ENCODE measurements at places on chromosomes 5 and 9.
A peak's percentile ranks its signal among the peaks of the same experiment; 100 is the strongest.

DNA sequence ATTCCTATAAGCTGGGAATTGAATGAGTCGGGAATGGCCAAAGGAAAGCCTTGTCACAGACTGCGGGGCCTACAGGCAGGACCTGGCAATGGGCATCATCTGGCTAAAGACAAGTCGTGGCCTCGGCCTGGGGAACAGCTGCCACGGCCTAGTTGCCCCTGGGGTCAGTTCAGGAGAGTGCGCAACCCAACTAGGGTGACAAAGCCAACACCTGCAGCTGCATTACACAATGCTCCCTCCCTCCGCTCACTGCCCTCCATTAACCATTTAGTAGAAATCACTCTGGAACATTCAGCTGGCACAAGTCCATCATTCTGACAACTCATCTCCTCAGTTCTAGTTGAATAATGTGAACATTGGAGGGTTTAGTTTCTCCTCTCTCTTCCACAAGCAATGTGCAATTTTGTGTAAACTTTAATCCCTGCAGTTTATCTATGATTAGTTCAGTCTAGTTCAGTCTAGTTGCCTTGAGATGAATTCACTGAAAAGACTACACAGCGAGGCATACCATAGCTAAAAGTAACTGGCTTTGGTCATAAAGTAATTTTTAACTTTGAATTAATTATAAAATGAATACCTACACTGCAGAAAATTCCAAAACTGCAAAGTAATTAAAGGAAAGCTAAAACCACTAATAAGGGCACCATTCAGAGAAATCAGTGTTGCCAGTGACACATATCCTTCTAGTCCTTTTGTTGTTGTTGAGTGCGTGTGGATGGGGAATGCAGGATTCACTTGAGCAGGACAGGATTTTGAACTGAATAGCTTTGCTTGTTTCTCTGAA, 5.1 kb downstream of the GLDC start:
- no peak for DNase-seq

GRCh38 chr9:95429096-95429495, 87.7 kb downstream of the PTCH1 start:
- no peak for DNase-seq

DNA sequence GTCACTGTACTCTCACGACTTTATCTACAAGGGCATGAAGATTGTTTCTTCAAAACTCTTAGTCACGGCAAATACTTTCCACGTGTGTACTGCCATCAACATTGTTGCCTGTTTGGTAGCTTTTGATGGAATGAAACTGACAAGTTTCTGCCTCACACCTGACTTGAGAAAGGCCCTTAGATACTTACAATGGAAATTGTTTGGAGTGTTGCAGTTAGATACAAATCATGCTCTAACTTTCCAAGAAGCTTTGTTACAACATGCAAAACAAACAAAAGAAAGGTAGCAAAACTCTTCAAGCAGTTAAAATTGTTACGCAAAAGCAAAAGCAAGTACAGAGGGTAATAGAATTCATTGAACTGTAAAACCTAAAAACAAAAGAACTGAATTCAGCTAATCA, 91.1 kb upstream of the TLE4 start:
- DNase-seq, result no peak

DNA sequence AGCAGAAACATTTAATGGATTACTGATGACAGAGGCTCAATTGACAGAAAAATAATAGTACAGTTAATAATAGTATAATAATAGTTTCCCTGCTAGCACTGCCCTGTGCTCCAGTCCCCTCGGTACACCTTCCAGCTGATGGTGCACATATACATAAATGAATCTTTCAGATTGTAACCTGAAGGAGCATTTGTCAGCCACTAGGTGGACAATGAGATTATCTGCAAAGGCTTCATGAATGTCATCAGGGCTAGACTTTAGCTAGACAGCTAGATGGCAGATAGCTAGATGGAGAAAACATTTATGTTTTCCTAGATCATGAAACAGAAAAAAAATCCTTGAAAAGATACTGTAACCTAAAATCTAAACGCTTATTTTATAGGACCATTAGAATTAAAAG, 304.4 kb upstream of the SMC2 start:
- DNase-seq, result no peak

GRCh38 chr5:84764227-84764626, 379.5 kb upstream of the EDIL3 start:
- no peak for DNase-seq

DNA sequence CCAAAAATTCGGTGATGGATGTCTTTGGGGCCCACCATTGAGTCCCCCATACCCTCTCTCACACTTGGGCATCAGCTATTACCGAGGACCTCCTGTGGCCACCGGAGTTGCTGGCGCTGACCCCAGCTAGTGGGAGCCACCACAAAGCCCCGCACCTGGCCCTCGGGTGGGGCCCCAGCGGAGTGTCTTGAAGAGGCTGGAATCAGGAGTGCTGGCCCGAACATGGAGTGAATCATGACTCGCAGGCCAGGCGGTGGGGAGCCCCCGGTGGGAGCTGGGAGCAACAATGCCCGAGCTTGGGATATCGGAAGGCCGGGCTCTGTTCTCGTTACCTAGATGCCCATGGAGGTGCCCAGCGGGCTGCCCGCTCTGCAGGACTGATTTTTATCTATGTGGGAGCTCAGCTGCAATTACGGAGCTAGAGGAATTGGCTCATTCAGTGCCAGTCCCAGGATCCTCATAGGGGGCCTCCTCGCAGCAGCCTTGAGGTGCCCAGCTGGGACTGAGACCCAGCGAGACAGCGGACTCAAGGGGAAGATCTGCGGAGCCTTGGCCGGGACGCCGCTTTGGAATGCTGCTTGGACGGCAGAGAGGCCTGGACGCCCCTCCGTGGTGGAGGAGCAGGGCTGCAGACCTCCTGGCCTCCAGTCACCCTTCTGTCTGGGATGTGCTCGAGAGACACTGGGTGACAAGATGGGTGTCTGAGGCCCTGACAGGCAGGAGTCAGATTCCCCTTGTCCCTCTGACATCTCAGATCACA, 70.8 kb downstream of the PSMB7 start:
- DNase-seq, result no peak

- DNase-seq, result no peak
Measured at GRCh38 chr9:102845827-102846371, 149.2 kb upstream of the CYLC2 start.

DNA sequence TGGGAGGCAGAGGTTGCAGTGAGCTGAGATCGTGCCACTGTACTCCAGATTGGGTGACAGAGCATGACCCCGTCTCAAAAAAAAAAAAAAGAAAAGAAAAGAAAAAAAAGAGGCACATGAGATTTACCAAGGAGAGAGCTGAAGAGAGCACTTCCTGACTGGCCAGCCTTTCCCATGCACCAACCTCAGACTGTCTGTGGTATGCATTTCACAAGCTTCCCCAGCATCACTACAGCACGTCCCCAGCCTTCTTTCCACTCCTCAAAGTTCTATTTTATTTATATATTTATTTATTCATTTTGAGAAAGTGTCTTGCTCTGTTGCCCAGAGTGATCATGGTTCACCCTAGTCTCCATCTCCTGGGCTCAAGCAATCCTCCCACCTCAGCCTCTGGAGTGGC, 13.6 kb upstream of the FUBP3 start:
- DNase-seq, result no peak

DNA sequence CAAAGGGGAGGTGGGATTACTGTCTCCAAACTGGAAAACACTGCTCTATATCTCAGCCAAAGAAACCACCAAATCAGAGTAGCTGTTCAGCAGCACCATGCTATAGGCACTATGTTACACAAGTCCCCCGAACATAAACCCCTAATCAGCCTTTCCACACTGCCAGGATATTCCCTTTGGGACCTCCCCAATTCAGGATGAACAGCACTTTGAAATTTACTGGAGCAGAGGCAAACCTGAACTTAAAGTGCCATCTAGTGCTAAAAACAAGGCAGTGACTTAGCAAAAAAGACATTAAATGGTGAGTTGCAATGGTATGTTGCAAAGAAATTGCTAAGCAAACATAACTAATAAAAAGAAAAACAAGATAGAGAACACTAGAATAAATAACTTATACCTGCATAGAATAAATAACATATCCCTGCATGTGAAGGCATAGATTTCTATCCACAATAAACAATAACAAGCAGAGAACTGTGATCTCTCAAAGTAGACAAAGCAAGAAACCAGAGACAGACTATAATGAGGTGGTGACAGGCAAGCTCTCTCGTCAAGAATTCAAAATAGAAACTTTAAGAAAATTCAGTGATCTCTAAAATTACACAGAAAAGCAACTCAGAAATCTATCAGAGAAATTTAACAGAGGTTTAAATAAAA, 584.4 kb upstream of the ACO1 start:
- no peak for DNase-seq

- peak; percentile 11 for DNase-seq
Measured at GRCh38 chr5:72137826-72138409, 30.6 kb downstream of the MAP1B start.

- no peak for DNase-seq
Measured at GRCh38 chr5:89380635-89381034, 497.7 kb upstream of the MEF2C start.

DNA sequence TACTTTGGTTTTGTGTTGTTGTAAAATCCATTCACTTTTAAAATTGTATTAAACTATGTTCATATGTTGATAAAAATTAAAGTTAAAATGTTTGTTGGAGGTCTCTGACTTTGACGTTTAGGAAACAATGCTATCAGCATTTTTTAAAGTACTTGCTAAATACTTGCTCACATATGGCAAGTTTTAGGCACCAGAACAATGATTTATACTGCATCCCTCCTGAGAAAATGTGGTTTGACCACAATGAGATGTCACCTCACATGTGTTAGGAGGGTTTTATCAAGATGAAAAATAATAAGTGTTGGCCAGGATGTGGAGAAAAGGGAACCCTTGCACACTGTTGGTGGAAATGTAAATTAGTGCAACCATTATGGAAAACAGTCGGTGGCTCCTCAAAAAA, 180.8 kb downstream of the HSD17B3 start:
- DNase-seq, result no peak

DNA sequence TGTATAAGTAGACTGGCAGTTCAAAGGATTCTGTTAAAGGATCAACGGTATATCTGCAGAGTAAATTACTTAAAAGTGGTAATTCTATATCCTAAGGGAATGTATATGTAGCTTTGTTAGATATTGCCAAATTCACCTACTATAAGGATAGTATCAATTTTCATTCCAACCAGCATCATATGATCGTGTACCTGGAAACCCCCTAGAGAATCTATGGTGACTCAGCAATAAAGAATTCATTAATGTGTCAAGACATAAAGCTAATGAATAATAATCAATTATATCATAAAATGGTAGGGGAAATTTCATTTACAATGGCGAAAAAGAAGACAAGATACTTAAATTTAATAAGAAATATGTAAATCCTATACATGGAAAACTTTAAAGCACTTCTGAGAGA, 234.1 kb upstream of the ACTBL2 start:
- DNase-seq, result no peak

DNA sequence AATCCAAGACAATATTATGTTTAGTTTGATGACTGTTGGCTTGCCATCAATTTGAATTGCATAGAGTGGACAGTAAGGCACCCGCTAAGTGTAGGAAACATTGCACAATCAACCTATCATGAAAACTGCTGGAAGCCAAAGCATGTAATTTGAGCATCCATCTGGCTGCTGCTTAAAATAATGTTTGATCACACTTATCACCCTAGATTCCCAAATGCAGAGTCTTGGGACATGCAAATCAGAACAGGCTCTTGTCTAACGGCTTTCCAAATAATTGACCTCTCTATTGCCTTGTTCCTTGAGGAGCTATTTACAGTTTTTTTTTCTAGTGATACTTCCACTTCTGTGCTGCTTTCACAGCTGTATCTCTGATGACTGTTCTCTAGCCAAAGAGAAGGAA, 342.1 kb downstream of the PRR16 start:
- DNase-seq, result no peak

GRCh38 chr5:76400466-76400865, 2.6 kb upstream of the IQGAP2 start:
- DNase-seq, result no peak

GRCh38 chr9:38083858-38084555, 15.0 kb upstream of the SHB start:
- no peak for DNase-seq

DNA sequence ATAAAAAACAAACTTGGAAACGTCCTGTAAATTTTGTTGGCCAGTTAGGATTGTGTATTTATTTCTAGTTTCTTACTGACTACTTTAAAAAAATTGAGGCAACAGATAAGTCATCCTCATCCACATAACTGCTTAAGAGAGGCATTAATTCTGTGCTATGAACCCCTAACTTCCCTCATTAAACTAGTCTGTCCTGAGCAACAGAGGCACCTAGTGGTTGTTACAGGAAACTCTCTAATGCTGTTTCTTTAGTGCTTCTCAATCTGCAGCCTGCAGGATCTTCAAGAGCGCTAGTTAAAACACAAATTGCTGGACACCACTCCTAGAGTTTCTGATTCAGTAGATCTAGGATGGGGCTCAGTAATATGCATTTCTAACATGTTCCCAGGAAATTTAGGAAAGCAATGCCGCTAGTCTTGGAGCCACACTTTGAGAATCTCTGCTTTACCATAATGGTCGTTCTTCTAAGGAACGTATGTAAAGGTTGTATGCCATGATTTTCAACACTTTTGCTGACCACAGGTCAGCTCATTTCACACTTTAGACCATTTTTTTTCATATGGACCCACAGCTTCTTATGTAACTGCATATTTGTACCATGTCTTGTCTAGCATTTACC, 410.1 kb upstream of the SMARCA2 start:
- no peak for DNase-seq

Data from memory B cell (primary cell).